ENCODE measurements at places on chromosomes 2 and 18.

DNA sequence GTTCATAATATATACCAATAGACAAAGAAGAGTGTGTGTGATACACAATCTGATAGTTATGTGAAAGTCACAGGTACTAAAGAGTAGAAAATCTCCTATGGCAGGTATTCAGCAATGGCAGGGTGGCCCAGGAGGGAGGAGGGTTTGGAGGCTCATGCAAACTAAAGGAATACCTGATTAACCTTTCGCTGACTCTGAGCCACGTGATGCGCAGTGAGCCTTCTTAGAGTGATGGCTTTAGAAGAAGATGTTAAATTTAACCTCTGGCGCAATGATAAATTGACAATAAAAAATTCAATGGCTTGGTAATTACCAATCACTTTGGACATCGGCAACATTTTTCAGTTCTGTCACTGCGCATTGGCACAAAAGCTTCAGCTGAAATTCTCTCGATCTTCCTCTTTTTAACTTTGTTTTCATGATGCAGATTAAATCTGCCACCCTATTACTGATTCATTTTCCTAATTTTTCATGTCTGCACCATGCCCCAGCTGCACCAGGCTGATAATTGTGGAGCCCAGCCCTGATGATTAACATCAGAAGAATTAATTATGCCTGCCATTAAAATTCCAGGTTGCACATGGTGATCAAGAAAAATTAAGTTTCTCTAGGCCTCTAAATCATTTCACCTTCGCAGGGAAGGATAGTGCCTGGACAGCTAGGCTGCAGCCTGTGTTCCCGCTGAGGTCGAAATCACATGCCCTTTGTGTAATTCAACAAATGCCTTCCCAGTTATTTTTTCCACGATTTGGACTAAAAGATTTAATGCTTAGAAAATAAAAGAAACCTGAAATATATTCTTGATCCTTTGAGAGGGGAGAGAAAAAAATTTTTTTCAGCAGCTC, 250.6 kb upstream of the HNRNPA3 start:
- DNase-seq: no peak

DNA sequence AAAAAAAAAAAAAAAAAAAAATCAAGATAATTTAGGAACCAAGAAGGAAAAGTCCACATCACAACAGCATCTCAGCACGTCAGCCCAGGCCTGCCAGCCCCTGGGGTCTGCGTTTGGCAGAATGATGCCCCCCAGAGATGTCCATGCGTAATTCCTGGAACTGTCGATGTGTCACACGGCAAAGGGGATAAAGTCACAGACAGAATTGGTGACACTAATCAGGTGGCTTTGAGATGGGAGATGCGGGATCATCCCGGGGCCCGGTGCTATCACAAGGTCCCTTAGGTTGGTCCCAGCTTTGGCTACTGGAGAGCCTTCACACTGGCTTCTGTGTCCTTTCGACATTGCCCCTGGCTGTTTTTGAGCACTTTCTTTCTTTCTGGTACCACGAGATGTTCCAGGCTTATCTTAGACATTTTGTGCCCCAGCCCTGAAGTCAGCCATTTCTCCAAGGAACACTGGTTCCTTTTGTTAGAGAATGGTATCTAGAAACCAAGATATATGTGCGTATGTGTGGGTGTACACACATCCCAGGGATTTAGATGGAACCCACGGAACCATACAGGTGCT, 20.7 kb downstream of the RAMP1 start:
- no peak for DNase-seq

GRCh38 chr18:22999212-22999611, 66.1 kb downstream of the RBBP8 start:
- no peak for DNase-seq

DNA sequence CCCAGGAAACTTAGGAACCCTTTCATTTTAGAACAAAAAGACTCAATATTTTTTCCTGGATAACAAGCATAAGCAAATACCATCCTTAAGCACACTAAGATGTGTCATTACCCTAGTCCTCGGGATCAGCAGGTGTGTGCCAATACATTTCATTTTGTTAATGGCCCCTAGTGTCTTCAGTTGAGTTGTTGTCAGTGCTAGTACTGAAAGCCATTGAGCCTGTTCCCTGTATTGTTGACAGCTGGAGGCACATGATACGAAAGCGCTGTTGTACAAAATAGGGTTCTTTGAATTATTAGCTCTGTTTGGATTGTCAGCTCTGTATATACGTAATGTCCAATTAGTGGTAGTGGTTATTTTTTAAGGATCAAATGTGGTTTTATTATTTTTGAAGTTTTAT, 29.5 kb downstream of the VAPA start:
- DNase-seq: no peak

DNA sequence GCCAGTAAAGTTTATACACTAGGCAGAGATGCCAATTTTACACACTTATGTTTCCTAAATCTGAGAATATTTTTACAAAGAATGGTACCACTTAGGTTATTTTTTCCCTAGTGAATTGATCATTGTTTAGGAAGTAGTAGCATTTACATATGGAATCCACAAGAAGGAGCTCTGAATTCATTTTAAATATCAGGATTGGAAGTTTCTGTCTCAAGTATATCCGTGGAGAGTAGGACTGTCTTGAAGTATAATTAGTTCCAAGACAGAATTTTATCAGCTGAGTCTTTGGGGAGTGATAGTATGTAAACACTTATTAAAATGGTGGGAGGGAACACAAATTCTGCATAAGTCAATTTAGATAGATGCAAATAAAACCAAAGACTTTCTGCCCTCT, 82.3 kb upstream of the FAM98A start:
- DNase-seq: no peak

DNA sequence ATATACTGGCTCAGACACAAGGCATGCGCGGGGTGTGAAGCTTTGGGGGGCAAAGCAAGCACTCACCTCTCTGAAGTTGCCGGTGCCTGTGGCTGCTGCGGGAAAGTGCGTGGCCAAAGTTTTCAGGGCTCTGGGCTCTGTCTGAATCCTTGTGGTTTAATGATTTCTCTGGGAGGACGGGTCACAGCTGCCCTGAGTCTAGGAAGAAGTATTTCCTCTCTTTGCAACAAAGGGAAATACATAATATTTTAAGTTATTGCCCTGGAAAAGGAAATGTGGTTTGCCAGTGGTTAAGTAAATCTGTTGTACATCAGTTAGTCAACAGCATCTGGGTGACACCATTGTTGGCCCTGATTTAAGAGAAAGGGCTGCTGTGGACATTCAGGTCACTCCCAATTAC, 56.7 kb upstream of the ZDBF2 start:
- no peak for DNase-seq

DNA sequence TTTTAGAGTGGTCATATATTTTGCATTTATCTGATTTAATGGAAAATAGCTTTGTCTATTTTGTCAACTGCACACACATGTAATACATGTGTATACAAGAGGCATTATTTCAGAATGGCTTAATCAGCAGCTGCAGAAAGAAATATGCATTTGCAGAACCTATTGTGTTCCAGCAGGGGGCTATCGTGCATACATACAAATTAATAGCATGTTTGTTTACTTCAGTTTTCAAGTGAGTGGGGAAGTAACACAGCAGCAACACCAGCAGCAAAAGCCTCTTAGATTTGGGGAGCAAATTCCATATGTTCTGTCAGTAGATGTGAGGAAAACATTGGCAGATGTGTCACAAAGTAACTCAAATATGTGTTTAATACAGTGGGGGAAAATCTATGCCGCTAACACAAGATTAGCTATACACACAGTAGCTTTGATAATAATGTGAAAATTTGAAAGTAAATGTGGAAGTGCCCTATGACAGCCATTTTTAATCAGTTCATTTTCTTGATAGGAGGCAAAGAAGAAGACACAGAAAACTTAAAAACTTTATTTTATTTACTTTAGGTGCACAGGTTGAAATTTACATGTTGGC, 218.1 kb downstream of the WDR7 start:
- DNase-seq: peak; percentile 33

- no peak for DNase-seq
Observed at GRCh38 chr2:148282201-148282600, 261.3 kb downstream of the MBD5 start.

GRCh38 chr2:1744446-1745170, at the start of gene PXDN:
PXDN (minus strand) TSS chr2:1744515; CDS start chr2:1744455, 60 bp downstream.
- DNase-seq: no peak

- no peak for DNase-seq
Observed at GRCh38 chr2:30417253-30417652, 29.8 kb upstream of the LCLAT1 start.

GRCh38 chr2:162159446-162159845, 7.4 kb upstream of the GCG start:
- no peak for DNase-seq

DNA sequence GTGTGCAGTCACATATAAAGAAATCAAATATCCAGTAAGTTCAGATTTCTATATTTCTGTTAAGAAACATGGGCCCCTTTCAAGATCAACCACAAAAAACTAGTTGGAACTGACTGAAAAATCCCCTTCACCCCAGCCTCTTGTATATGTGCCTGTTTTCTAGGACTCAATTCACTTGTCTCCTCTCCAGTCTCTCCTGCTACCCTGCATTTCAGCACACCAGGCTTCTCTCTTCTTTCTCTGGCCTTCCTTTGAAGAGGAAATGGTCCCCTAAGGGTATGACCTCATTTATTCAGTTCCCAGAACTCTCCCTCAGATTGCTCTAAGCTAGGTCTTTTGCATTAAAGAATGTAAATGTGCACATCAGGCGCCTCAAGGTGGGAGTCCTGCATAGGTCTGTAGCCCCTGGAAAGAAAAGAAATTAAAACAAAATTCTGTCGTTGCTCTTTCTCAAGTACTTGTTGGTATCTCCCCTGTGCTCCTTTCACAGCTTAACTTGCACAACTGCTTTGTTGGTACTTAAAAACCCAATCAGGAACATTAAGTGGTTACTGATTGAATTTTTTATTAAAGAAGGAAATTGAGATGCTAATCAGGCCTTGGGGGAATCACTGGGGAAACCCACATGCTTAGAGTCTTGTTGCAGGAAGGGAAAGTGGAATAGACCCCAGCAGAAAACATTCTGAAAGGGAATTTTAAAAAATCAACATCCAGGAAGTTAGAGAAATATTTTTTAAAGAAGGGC, 278.4 kb downstream of the AGPS start:
- no peak for DNase-seq

DNA sequence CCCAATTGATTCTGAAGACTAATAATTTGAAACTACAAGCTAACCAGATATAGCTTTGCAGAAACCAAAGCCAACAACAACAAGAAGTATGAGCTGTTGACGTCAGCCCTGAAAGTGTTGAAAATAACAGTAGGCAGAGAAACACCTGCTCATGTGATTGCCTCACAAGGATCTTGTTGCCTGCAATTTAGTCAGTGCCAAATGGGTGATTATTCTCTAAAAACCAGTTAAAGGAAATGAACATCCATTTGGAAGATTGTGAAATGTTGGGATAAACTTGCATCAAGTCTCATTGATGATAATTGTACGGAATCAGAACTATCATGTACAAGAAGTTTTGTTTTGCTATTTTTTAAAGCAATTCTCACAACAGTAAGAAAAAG, 2.8 kb downstream of the CYTIP start:
- no peak for DNase-seq

GRCh38 chr2:137776697-137777096, 187.6 kb upstream of the HNMT start:
- no peak for DNase-seq

DNA sequence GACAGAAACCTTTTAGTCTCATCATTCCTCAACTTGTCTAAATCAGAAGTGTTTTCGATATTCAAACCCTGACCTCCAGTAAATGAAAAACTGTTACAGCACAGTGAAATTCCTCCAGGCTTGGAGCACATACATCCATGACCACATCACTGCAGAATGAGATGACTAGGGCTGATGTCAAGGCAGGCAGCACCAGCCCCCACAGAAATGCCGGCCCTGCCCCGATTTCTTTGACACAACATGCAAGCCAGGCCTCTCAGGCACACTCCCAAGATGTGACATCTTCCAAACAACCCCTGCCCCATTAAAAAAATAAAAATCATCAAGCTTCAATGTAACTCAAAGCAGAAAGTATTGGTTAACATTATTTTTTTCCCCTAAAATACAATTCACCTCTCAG, 103.3 kb downstream of the CTAGE1 start:
- no peak for DNase-seq

DNA sequence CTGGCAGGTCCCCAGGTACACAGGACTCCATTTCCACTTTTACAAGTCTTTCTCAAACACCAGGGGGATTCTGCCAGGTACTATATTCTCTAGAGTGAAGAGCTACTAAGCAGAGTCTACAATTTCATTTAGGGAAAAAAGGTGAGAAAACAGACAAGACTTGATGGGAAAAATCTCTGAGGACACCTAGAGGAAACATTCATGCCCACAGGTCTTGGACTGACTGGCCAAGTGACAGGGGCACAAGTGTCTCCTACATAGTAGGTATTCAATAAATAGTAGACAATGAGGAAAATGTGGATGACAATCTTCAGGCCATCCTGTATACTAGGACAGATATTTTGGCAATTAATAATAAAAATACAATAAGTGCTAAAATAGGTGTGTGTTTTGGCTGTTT, 228.6 kb downstream of the CLIP4 start:
- DNase-seq: no peak

DNA sequence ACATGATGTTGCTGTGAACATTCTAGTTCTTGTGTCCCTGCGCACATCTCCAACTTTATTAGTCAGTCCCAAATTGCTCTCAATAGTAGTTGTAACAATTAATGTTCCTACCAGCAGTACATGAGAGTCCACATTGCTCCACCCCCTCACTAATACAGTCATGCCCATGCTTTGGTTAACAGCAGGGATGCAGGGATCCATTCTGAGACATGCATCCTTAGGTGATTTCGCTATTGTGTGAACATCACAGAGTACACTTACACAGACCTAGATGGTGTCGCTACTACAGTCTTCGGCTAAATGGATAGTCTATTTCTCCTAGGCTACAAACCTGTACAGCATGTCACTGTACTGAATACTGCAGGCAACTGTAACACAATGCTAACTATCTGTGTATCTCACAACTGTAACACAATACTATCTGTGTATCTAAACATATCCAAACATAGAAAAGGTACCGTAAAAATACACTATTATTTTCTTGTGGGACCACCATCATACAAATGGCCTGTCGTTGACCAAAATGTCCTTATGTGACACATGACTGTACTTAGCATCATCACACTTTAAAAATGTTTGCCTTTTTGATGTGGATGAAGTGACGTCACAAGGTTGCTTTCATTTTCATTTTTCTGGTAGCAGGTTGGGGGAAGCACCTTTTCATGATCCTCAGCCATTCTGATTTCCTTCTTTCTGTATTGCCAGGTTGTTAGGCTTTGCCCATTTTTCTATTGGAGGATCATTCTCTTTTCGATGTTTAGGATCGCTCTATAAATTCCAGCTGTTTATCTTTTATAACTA, 82.9 kb upstream of the RNF152 start:
- no peak for DNase-seq

GRCh38 chr2:59176737-59177136, 935.6 kb upstream of the FANCL start:
- DNase-seq: no peak

- no peak for DNase-seq
Observed at GRCh38 chr2:223460774-223461211, 141.4 kb downstream of the SCG2 start.

All from bone marrow (tissue), 2 donors.